MCF 10A (cell line): ENCODE measurements at places on chromosomes 11 and 22.

DNA sequence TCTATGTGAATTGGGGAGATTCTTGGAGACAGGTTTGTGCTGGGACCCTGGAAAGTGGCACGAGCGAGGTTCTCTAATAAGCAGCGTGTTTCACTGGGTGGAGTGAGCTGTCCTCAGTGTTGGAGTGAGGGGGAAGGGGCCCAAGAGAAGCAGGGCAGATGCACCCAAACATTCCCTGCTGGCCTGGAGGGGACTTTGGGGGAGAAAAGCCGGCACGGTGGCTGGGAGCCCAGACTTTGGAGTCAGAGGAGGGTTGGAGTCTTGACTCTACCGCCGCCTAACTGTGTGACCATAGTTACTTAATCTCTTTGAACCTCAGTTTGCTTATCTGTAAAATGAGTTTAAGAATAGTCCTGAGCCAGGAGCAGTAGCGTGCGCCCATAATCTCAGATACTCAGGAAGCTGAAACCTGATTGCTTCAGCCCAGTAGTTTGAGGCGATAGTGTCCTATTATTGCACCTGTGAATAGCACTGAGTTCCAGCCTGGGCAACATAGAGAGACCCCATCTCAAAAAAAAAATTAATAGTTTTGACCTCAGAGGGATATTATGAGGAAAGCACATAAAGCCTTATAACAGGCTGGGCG lies 614 bp downstream of the NR1H3 start:
- no peak for DNase-seq

DNA sequence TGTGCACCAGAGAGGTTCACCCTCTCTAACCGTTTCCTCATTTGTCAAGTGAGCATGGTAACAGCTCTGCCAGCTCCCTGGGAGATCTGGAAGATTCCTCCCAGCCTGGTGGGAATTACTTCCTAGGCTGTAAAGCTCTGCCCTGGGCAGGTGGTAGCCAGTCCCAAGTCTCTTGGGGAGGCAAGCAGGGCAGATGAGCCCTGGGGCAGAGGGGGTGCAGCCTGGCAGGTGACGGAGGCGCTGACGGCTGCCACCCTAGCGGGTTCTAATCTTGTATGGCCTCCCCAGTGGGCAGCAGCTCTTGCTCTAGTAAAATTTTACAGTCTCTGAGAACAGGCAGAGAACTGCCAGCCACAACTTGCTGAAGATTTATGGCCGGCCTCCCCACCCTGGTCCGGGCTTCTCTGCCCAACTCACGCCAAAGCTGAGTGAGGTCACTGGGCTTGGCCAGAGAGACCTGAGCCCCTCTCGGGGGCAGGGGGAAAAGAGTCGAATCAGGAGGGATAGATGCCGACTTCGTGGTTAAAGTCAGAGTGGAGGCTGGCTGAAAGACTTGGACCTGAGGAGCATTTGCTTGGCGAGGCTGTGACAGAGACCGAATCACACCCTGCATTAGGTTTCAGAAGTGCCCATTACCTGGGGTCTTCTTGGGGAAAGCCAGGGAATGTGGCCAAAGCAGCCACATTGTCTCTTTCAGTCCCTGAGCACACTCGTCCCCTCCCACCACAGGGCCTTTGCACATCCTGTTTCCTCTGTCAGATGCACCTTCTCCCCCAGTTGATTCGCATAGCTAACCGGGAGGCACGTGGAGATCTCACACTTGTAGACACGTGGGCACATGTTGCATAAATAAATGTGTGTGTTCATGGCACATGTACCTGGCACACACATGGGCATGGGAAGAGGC lies 188.2 kb downstream of the MN1 start:
- DNase-seq, result no peak

- DNase-seq, result peak; percentile 26
These were observed 533.1 kb downstream of the ETS1 start for GRCh38 chr11:128053981-128054931.

GRCh38 chr11:5550440-5551095 lies 2.2 kb upstream of the OR52H1 start:
- DNase-seq, result peak; percentile 11

GRCh38 chr11:61826930-61827570 lies 1.1 kb upstream of the FADS2 start:
- no peak for DNase-seq

- peak; percentile 21 for DNase-seq
These were observed 2.6 kb downstream of the NELL1 start for GRCh38 chr11:20671856-20672546.

DNA sequence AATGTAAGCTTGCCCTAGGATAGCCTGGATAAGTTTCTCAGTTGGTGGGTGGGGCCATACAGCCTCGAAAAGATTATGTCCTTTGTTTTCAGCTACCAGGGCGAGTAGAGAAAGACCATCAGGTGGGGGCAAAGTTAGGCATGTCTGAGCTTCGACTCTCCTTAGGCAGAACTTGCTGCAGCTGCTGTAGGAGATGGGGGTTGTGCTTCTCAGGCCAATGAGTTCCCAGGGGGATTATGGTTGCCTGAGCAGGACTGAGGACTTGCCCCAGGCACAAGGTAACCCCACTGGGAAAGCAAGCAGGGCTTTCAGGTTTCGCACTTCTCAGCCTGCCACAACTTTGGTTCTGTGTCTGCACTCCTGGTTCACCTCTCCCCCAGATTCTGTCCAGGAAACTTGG lies 173.4 kb upstream of the SESN3 start:
- DNase-seq, result no peak

DNA sequence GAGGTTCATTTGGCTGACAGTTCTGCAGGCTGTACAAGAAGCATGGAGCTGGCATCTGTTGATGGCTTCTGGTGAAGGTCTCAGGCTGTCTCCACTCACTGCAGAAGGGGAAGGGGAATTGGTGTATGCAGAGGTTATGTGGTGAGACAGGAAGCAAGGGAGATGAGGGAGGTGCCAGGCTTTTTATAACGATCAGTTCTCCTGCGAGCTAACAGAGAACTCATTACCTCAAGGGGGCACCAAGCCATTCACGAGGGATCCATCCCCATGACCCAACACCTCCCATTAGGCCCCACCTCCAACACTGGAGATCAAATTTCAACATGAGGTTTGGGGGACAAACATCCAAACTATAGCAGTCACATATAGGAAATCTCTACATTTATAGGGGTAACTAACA lies 38.7 kb upstream of the E2F8 start:
- DNase-seq, result no peak

DNA sequence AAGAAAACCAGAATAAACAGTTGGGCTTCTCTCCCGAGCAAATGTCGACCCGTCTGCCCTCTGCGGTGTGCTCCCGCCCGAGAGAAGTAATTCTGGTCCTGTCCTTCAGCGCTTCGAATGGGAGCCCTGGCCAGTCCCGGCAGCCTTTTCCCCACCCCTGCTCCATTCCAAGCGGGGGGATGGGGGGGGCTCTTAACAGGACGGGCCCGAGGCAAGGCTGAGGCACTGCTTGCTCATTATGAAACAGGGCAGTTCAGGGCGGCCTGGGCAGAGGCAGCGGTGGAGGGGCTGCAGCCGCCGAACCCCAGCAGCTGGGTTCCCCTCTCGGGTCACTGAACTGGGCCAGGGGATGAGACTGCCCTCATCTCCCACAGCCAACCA lies 9.1 kb downstream of the BACE1-AS start:
- no peak for DNase-seq

DNA sequence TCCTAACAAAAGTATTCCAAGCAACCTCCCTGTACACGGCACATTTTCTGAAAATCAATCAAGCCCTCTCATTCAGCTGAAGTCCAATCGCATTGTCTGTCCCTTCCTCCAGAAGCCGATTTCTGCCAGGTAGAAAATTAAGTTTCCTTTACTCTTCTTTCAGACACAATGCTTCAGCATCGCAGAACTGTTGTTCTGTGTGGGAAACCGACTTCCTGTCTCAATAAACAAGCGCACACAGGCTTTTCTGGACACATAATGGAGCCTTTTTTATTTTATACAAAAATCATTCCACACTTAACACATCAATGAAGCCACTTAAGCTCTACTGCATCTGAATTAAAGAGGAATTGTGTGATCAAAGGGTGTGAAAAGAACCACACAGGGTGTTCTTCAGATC lies 75.6 kb downstream of the BLID start:
- DNase-seq, result no peak

- no peak for DNase-seq
These were observed 3.1 kb downstream of the SCO2 start for GRCh38 chr22:50522208-50522805.

DNA sequence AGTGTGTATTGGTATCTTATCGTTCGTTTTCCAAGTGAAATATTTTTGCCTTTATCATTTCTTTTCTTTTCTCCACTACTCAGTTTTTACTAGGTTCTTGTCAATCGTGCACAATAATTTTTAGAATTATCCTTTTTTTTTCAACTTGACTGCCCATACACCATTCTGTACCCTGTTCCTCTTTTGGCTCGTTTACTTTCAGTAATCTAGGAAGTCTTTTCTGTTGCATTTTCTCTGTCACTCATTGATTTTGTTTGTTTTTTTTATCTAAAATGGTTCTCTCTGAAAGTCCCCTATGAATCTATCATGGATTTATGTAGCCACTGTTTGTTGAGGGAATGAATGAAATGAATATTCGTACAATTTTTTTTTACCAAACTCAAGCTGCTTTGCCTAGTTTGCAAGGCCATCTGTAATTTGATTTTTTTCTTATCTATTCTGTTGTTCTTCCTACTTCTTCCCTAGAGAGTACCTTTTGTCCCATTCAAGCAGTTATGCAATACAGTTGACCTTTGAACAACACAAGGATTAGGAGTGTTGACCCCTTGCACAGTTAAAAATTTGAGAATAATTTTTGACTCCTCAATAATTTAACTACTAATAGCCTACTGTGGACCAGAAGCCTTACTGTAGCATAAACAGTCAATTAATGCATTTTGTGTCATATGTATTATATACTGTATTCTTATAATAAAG lies 166.3 kb downstream of the TMEM135 start:
- DNase-seq, result no peak

- no peak for DNase-seq
These were observed 27.2 kb downstream of the ACAT1 start for GRCh38 chr11:108148556-108148955.

DNA sequence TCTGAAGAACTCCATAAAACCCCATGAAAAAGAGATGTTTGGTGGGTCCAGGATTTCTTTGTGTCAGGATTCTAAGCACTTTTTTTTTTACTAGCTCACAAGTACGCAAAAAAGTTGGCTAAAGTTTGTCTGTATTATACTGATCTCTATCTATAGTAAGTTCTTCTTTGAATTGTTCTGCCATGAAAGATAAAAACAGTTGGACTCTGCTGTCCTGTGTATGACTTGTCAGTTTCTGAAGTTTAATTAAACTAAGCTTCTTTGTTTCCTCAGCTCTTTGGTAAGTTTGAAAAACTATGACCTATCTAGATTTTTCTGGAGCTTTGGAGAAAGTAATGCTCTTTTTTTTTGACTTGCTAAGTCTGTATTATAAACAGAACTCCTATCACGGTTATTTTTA lies 812.2 kb upstream of the LUZP2 start:
- no peak for DNase-seq

- DNase-seq, result peak; percentile 27
These were observed 5.5 kb upstream of the NEAT1 start for GRCh38 chr11:65416841-65417701.

- DNase-seq, result no peak
These were observed 270.1 kb downstream of the BUD13 start for GRCh38 chr11:116502641-116503061.

DNA sequence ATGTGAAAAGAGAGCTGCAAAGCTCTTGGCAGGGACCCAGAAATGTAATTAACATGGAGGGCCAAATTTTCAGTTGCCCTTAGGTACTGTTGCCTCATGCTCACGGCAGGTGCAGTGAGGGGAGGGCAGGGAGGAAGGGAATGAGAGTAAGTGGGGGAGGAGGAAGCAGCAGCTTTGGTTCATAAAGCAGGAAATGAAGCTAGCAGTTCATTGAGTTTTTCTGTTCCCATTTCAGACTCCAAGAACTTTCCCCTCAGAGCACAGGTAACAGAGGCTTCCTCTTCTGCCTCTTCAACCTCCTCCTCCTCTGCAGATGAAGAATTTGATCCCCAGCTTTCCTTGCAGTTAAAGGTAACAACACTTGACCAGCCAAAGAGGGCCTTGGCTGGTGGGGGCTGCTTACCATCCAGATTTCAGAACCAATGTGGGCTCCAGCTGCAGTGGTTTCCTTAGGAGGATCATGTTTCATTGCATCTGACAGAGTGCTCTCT lies 57.9 kb upstream of the PARVA start:
- peak; percentile 1 for DNase-seq

DNA sequence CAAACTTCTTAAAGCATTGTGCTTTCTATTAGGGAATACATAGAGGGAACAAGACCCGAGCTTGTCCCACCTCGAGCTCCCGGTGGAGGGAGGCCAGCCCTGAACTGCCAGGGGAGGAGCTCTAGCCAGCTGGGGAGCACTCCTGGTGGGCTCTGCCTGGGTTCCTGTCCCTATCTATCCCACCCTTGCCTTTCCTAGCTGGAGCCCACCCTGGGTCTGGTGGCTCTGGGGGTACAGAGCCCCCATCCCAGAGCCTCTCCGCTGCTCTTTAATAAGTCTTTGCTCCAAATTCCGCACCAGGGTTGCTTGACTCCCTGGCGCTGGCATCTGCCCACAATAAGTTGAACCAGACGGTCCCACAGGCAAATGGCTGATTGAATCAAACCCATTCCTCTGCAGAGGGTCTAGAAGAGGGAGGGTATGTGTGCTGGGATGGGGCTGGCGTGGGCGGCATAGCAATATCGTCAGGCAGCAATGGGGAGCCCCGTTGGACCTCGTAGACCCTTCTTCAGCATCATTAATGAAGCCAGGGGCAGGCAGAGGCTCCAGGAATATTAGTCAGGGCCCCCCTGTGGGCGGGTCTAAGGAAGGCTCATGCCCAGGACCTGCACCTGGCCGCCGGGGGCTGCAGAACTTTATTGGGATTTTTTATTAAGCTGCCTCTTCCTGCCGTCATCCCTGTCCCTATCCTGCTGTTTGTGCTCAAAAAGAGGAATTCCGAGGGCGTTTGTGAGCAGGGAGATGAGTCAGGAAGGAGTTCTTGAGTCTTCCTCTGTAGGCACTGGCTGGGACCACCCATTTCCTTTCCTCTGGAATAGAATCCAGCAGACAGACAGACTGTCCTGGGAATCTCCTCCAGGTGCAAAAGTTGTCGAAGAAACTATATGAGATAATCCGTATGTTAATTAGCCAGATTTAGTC lies 38.5 kb upstream of the RIC3 start:
- DNase-seq, result no peak

GRCh38 chr11:13011466-13012055 lies 2.4 kb downstream of the RASSF10 start:
- DNase-seq, result no peak

DNA sequence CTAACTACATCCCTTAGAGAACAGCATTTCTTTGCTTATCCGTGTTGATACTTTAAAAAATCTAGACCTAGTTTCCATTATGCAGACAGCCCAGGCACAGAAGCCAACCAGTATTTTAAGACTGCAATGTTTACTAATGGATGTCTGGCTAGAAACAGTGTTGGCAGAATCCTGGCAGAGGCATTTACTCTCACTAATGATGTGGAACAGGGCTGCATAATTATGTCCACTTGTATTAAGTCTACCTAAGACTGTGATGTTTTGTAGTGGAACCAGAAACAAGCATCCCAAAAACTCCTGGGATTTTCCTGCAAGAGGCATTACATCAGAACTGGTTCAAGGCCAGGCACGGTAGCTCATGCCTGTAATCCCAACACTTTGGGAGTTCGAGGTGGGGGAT lies 50.2 kb upstream of the PICALM start:
- DNase-seq, result no peak

GRCh38 chr22:20803696-20804324 lies 29.9 kb downstream of the SERPIND1 start:
- DNase-seq, result peak; percentile 39

- DNase-seq, result no peak
These were observed 56.7 kb downstream of the SHISAL1 start for GRCh38 chr22:44256085-44256484.
